ENCODE measurements at places on chromosomes 3 and 15.

DNA sequence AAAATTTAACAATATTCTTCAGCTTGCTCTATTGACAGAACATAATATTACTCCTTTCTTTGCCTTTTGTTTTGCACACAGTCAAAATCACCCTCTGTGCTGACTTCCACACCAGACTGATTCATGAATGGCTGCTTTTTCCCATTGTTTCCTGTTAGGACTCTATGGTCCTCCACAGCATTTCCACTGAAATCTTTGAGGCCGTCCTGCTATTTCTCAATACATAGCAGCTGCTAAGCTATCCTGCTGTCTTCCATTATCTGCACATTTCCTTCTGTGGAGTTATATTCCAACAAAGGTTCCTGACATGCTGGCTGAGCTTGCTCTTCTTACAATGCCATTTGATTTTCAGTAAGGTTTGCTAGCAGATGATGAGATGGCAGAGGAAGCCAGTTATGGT lies 153.3 kb downstream of the EPHA3 start:
- DNase-seq, result no peak

- DNase-seq, result no peak
These were observed 1.6 kb downstream of the ZDHHC3 start for GRCh38 chr3:44974416-44974815.

DNA sequence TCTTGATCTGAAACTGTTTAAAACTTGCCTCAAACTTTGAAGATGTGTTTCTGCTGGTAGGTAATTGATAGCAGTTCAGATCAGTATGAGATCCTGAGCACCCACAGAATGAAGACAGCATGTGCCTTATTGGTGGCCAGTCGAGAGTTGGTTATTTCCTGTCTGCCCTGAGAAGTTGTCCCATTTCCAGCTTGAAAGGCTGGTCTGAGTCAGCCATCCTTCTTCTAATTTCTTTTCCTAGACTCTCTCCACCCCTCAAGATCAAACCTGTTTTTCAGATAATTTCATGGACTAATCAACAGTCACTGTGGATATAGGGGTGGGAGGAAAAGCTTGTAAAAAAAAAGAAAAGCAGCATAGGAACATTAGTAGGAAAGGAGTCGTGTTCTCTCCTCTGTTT lies 464.4 kb downstream of the FOXP1 start:
- no peak for DNase-seq

GRCh38 chr15:31412824-31413223 lies 86.2 kb downstream of the KLF13 start:
- DNase-seq, result no peak

GRCh38 chr3:101690972-101691371 lies 4.5 kb upstream of the RPL24 start:
- DNase-seq, result no peak

DNA sequence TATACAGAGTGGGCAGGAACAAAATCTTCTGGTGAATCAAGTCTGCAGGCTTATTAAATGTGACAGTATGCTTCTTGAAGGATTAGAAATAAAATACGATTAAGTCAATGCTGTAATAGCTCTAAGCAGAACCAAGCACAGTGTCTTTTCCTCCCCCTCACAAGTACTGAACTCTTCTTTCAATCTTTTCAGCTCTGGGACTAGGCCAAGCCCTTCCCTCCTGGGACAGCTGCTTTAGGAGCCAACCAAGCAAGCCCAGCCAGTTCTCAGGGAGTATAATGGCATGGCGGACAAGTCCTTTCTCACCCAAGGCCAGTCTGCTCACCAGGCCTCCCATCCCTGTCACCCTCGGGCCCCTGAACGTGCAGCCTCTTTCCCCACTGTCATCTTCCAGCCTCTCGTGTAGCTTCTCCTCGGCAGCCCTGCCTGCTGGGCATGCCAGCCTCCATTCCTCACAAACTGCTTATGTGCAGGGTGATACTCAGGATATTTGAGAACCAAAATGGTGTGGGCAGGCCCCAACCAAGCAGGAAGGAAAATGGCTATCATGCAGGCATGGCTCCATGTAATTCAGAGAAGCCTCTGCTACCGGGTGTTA lies 8.4 kb upstream of the PPP1R2 start:
- no peak for DNase-seq

- no peak for DNase-seq
These were observed 22.7 kb downstream of the NIPA2 start for GRCh38 chr15:22861161-22861560.

- DNase-seq, result no peak
These were observed 145.0 kb downstream of the ARNT2 start for GRCh38 chr15:80549191-80549590.

DNA sequence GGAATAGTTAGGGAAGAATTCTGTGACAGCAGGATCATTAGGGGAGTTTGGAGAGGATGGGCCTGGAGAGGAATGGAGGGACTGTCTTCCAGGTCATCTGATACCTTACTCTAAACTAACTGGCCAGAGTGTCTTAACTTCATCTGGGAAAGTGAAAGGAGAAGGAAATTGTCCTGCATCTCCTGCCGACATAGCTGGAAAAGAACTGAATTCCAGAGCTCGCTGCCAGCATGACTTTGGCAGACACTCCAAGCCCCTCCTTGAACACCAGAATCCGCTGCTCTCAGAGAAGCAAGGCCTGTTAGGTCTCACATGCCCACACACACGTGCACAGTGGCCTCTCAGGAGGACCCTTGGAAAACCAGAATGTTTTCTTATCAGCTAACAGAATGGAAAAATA lies 10.5 kb downstream of the ABI3BP start:
- no peak for DNase-seq
